ENCODE measurements at places on chromosomes 7 and 10. TPM values are rescaled to one million over a fixed set of nuclear protein-coding genes. Genes with fewer than 3 reads are reported as not detected.

Gene MINDY3
- 27.0 TPM for total RNA-seq

Gene NKX2-3
- 5.2 TPM for total RNA-seq

Gene ABCC2
- total RNA-seq, result 0.61 TPM

Gene FRMD4A
- total RNA-seq, result 35.9 TPM

Gene AKR1B1
- 161 TPM for total RNA-seq

Gene DENND2A
- total RNA-seq, result 0.30 TPM

Gene ATOH7
- not detected for total RNA-seq
